HepG2 (cell line): ENCODE measurements at places on chromosomes 2 and 18. TPM values are rescaled to one million over a fixed set of nuclear protein-coding genes. Genes with fewer than 3 reads are reported as not detected.

TTC31 gene
- total RNA-seq: 21.1 and 28.3 TPM in 2 replicates

PLA2R1 gene
- total RNA-seq: not detected in 2 replicates

GAREM2 gene
- 0.31 and 0.38 TPM in 2 replicates for total RNA-seq

IL36G gene
- not detected in 2 replicates for total RNA-seq

ADRA2B gene
- not detected in 2 replicates for total RNA-seq

TRIM43 gene
- total RNA-seq: not detected in 2 replicates

SCN2A gene
- total RNA-seq: 0.17 and 0.20 TPM in 2 replicates

SLC14A1 gene
- total RNA-seq: not detected in 2 replicates

AMER3 gene
- not detected in 2 replicates for total RNA-seq

ABCB11 gene
- total RNA-seq: not detected in 2 replicates

NEU4 gene
- total RNA-seq: 104 and 107 TPM in 2 replicates

CRYGD gene
- total RNA-seq: not detected in 2 replicates

GRHL1 gene
- total RNA-seq: 10.6 and 12.0 TPM in 2 replicates

SNRNP27 gene
- total RNA-seq: 54.6 and 80.8 TPM in 2 replicates

SOX11 gene
- not detected in 2 replicates for total RNA-seq

NUP35 gene
- 53.6 and 74.2 TPM in 2 replicates for total RNA-seq

SGPP2 gene
- not detected in 2 replicates for total RNA-seq

IL1B gene
- total RNA-seq: not detected in 2 replicates

- DNase-seq: no peak
Measured at GRCh38 chr2:17800693-17801458, 15.4 kb upstream of the MSGN1 start.

GRCh38 chr2:19866771-19867170, 35.0 kb downstream of the TTC32 start:
- no peak for DNase-seq

DNA sequence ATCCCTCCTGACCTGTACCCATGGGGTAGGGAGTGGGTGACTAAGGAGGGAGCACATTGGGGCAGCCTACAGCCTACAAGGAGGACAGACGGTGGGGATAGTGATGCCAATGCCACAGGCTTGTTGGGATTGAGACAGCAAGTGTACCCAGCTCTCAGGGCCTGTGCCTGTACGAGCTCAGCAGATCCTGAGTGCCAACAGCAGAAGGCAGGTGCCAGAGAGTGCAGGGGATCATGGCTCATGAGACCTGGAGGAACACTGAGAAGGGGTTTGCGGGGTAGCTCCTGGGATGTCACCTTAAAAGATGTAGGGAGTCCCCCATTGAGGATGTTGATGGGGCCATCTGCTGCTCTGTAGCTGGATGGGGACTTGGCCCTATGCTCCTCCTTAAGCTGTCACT, 10.3 kb upstream of the SNED1 start:
- DNase-seq: no peak

- DNase-seq: no peak
Measured at GRCh38 chr2:193868833-193869232, 1674.1 kb upstream of the TMEFF2 start.

DNA sequence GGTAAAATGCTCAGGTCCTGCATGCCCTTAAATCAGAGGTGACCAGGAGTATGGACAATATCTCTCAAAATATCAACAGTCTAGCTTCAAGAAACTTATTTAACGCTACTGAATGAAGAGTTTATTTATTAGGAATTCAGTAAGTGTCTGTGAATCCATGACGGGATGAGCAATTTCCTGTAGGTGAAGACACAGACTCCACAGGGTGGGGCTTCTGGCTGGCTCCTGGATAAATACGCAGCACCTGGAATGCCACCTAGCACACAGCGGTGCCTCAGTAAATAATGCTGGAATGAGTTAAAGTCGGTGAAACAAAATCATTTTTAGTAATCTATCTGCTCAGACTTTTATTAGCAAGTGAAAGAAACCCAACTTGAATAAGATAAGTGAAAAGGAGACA, 29.4 kb upstream of the MBP start:
- DNase-seq: no peak

DNA sequence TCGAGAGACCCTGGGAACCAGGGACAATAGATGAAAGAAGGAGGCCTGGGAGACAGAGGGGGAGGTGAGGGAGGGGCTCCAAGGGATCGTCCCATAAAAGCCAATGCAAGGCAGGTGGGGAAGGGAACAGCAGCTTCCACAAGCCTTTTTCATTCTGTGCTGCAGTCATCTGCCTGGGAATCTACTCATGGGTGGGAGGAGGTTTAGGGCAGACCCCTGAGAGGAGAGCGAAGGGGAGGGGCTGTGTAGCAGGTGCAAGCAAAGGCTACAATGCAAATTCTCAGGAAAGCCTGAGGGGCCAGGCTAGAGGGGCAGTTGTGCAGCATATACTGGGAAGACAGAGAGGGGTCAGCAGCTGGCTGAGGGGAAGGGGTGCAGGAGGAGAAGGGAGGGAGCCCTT, 135.4 kb downstream of the SETBP1 start:
- DNase-seq: no peak

GRCh38 chr18:35158728-35159450, 81.9 kb upstream of the ZNF397 start:
- no peak for DNase-seq

GRCh38 chr2:179584760-179585159, 276.7 kb downstream of the ZNF385B start:
- DNase-seq: no peak

DNA sequence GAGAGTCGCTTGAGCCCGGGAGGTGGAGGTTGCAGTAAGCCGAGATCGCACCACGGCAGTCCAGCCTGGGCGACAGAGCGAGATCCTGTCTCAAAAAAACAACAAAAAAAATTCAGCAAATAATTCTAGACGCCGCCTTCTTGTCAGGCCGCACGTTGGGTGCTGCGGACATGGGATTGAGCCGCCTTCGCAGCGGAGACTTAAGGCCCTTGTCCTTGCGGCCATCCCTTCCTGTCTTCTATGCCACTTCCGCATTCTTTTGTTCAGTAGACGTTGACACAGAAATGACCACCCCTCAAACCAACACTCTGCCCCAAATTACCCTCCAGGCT, 15.8 kb downstream of the PTPN18 start:
- no peak for DNase-seq

DNA sequence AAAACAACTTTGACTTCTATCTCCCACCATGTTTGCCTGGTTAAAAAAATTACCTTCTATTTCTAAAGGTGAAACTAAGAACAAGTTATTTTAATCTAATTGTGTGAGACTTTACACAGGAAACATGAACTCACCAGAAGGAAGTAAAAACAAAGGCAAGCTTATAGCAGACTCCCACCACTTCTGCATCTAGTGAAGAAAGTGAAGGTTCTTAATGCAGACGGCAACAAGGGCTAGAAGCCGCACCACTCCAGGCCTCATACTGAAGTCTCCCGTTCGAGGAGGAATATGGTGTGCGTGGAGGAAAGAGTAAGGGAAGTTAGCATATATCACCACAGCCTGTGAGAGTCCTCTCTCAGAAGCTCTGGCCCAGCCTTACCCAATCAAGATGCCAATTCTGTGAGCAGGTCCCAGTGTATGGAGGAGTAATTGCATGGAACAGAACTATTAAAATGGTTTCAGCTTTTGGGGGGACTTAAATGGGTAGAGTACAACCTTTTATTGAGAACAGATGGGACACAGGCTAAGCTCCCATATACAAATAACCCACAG, 958.7 kb downstream of the BCL11A start:
- DNase-seq: no peak

DNA sequence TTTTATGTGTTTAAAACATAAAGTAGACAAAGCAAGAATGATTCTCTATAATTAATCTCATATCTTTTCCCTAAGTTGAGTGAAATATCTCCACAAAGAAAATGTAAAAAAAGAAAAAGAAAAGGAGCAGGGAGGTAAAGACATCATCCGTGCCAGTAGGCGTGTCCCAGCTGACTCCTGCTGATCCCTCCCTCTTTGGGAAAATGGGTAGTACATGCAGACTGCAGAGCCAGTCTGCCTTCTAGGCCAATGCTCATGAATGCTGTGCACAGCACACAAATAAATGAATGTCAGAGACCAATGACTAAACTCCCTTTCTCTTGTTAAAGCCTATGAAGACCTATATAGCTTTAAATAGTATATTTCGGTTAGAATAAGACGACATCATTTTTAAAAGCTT, 64.7 kb downstream of the RAPH1 start:
- DNase-seq: no peak

- no peak for DNase-seq
Measured at GRCh38 chr2:141522702-141523101, 608.1 kb downstream of the LRP1B start.

- no peak for DNase-seq
Measured at GRCh38 chr2:105749583-105750400, 5.1 kb downstream of the NCK2 start.

DNA sequence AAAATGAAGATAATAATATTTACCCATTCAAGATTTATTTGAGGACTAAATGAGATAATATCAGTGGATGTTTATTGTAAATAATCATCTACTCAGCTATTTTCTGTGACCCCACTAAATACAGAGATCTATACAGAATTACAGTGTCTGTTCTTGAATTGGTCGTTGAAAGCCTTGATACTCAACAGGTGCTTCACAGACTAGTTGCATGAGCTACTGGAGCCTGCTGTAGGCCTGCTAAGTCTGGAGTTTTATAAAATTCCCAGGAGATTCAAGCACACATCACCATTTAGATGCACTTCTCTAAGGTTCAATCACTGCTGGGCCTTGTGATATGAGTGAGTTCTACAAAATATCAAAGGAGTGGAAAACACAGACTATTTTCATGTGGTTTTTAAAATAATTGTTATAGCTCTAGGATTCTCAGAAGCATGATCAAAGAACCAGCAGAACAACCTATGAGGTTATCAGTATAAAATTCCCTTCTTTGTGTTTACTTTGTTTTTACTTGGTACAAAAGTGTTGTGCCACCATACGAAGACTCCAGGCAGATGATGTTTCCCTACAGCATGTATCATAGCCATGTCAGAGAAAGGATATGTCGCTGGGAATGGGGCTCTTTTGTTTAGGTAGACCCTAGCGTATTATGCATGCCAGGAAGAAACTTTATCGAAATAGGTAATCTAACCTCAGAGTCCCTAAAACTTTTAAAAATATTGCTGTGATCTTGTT, 7.1 kb downstream of the SULT1C4 start:
- DNase-seq: no peak

GRCh38 chr2:152548996-152549395, 168.3 kb downstream of the PRPF40A start:
- no peak for DNase-seq

DNA sequence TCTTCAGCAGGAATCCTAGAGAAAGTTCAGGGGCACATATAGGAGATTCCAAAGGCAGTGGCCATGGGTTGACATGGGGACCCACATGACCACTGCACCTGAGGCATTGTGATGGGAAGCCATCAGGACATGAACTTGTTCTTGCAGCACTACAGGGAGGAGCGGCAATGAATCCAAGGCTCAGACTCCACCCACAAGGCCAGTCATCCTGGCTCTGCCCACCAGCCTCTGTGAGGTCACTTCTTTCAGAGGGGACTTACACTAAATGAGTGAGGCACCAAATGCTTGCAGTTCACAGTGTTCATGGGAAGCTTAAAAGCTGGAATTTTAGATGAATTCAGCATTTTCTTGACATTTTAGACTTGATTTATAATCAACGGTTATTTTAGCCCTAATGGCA, 254.2 kb downstream of the SETBP1 start:
- no peak for DNase-seq

DNA sequence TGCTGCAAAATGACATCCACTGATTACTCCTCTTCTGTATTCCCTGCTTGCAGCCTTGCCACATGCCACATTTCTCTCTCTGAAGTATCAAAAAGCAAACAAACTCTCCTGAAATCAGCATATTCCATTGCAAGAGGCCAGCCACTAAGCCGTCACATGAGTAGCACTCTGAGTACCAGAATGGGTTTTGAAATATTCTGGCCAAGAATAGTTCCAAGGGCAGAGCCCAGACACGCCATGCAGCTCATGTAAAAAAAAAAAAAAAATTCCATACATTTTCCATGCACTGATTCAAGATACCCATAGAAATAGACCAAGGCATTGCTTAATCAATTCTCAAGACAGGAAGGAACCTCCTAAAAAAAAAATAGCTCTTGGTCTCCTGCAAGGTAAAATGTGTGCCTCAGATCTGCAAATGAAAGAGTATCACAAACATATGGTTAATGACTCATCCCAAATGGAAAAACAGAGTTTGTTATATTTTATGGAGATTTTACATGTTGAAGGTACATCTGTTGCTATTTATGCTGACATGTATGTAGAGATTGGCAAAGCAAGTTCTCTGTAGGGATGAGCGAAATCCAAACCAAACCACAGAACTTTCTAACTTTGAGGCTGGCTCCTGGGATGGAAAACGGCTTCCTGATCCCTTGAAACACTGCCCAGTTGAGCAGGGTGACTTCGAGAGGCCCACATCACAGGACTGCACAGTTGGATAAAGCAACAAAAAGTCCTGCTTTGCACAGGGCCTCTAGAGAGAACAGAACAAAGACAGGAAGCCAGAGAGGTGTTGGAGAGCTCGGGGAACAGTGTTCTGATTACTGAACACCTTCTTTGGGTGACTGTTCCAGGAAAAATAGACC, 346.2 kb downstream of the ZNF521 start:
- no peak for DNase-seq

- no peak for DNase-seq
Measured at GRCh38 chr2:113228991-113229716, 49.6 kb downstream of the PAX8 start.

GRCh38 chr2:183284606-183285005, 160.4 kb downstream of the NUP35 start:
- DNase-seq: no peak

DNA sequence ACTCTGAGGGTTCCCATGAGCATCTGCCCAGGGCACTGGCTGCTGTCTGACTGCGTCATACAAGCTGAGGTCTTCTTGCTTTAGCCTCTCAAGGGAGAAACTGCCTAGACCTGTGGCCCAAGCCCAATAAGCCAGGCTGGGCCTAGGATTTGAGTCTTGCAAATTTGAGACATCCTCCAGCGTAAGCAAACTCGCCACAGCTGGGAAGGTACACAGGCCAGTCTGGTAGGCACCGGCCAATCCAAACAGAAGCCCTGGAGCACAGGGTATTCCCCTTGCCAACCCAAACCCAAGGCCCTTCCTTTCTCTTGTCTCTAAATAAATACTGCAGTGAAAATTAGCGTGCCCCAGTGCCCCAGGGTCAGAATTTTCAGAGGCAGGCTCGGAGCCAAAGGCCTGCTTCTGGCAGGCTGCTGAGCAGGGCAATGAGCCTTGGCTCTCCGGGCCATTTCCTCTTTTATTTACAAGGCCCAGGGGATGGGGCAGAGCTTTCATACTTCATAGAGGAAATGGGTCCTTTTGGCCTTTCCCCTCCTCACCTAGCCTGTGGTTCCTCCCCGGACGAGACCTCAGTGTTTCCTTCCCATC, 33.3 kb downstream of the POLR1A start:
- no peak for DNase-seq

GRCh38 chr18:34929336-34929780, 111.9 kb upstream of the MAPRE2 start:
- DNase-seq: peak; percentile 94

- DNase-seq: no peak
Measured at GRCh38 chr18:14767474-14767873, 19.5 kb downstream of the ANKRD30B start.

GRCh38 chr2:45130736-45131135, 121.5 kb upstream of the SIX2 start:
- DNase-seq: no peak

GRCh38 chr2:129587426-129588064, 391.9 kb upstream of the RAB6C start:
- no peak for DNase-seq

- no peak for DNase-seq
Measured at GRCh38 chr2:223095207-223095606, 43.2 kb downstream of the KCNE4 start.

GRCh38 chr2:117745537-117745936, 69.0 kb upstream of the DDX18 start:
- DNase-seq: no peak
